ENCODE measurements at places on chromosomes 4 and X.

GRCh38 chr4:5021546-5021945, 2.3 kb upstream of the CYTL1 start:
- no peak for DNase-seq

DNA sequence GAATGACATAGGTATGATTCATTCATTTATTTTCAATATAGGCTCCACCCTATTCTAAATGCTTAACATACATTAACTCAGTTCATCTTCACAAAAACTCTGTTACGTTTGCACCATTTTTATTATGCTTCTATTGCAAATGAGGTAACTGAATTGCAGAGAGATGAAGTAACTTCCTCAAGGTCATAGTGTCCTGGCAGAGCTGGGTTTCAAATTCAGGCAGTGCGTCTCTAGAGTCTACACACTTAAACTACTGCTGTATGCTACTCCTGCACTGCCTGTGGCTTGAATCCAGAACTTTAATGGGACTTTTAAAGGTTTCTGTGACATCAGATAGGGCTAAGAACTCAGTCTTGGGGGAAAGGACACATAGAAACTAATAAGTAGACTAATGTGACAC, 413.4 kb downstream of the UBE2NL start:
- DNase-seq = no peak

- DNase-seq = no peak
Observed at GRCh38 chrX:103279624-103280023, 3.1 kb upstream of the TCEAL5 start.

DNA sequence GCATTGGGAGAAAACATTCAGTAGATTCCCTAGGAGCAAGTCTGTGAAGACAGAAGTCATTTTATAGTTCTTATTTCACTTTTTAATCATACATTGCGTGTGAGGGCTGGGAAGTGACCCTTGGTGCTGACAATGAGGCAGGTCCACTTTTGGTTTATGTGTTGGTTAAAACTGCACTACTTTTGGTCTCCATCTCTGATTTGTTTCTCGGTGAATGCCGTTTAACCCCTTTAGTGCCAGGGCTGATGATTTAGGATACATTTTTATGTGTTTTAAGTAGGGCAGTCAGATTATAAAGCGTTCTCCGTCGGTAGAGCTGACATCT, 110.4 kb downstream of the AFF1 start:
- no peak for DNase-seq

DNA sequence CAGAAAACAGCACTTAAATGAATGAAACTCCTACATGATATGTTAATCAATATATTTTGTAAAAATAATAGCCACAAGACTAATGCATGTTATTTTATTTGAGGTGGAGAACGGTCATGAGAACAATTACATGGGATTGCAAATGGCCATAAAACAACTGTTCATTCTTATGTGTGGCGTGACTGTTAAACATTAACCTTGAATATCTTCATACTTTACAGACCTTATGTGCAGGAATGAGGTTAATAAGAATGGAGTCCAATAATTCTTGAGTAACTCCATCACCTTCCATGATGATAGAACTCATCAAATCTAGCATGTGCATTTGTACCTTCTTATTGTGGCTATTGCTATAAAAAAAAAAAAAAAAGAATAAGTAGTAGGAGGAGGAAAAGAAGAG, 55.3 kb downstream of the PDS5A start:
- DNase-seq = no peak

- DNase-seq = no peak
Observed at GRCh38 chr4:98557194-98557892, 101.1 kb downstream of the TSPAN5 start.

GRCh38 chrX:111955901-111956300, 79.9 kb downstream of the TRPC5OS start:
- no peak for DNase-seq

DNA sequence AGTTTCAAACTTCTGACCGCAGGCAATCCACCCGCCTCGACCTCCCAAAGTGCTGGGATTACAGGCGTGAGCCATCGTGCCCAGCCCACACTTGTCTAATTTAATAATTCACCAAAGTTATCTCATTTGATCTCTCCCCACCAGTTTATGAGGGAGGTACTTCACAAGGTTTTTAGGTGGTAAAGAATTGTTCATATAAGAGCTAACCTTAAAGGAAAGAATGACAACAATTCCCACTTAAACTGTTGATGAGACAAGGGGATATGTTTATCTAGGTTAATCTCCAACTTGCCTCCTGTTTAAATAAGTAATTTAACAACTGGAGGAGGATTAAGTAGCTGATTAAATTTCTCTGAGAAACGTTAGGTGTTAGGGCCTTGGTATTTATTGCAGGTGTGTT, 117.6 kb upstream of the CBLL2 start:
- DNase-seq = no peak

- DNase-seq = no peak
Observed at GRCh38 chr4:178280362-178280761, 838.1 kb upstream of the AGA start.

DNA sequence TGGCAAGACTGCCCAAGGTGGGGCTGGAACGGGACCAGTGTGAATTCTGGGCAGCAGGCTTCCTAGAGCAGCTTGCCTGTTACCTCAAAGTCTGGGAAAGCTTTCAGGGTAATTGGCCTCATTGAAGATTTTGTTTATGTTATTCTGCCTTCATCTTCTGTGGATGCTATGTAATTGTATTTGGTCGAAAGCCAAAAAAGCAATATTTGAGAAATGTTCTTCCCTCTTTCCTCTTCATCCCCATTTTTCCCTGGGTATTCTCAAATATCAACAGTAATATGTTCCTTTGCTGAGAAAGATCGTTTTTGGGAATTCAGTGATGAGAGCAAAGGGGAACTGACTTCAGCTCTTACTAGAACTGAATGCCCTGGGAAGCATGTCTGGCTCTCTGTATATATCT, 12.9 kb downstream of the TMEM131L start:
- no peak for DNase-seq

DNA sequence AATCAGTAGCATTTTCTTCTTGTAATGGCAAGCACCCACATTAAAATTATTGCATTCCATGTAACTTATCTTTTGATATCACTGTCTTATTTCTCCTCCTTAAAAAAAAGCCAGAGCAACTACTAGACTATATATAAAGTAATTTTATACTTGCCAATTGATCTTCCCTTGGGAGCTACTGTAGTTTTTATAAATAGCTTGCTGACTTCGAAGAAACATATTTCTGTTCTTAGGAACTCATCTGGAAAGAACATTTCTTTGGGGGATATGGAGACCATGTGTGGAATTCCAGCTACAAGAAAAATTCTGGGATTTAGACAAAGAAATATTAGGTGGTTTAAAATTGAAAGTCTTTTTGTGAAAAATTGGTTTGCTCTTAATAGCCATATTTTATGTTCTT, 94.9 kb downstream of the BMPR1B start:
- DNase-seq = no peak

DNA sequence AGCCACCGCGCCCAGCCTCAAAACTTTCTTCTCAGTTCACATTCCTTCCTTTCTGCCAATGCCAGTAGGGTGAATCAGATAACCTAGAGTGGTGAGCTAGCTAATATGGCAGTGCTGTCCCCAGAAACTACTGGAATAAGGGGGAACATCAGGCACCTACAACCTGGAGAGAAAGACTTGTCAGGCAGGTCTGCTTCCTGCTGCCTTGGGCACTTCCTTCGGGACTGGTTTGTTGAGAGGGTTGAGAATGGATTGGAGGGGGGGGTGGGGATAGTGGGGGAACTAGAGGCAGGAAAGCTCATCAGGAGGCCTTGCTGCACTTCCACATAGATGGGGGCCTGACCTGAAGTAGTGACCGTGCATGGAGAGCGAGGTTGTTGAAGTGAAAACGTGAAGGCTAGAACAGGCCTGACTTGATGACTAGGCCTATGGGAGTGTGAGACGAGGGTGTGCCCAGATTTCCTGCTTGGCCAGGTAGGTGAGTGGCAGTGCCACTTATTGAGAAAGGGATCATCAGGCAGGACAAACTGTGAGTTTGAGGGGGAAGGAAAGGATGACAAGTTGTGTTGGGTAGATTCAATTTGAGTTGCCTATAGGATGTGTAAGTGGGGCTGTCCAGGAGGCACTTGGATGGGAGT, 33.4 kb downstream of the SLC25A5 start:
- no peak for DNase-seq

DNA sequence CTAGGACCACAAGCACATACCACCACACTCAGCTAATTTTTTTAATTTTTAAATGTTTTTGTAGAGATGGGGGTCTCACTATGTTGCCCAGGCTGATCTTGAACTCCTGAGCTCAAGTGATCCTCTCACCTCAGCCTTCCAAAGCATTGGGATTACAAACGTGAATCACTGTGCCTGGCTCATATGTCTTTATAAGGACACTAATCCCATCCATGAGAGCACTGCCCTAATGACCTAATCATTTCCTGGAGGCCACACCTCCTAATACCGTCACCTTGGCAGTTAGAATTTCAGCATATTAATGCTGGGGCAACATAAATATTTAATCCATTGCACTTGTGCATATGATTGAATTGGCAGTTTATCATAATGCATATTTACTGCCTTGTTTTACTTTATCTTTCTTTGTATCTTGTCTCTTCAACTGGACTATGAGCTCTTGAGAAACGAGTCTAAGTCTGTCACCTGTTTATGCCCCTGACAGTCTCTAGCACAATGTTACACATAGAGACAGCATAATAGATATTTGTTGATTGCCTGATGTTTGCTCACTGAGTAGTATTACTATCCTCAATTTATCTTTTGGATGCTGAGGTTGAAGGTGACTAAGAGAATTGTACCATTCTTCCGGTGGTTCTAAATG, 172.0 kb downstream of the AASDH start:
- no peak for DNase-seq

DNA sequence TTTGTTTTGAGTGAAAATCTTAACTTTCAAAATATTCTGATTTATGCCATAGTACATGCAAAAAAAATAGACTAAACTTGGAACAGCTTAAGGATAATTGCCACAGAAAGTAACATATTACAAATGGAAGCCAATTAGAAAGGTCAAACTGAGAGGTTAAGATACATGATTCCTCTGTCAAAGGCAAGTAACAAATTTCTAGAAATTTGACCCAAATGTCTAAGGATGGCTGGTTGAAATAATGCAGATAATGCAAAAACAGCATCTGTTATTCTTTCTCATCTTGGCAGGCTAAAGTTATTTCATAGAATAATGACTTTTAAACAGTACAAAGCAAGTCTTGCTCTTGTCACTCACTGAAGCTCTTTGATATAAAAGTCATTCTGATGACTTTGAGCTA, 10.5 kb downstream of the FGF5 start:
- no peak for DNase-seq

DNA sequence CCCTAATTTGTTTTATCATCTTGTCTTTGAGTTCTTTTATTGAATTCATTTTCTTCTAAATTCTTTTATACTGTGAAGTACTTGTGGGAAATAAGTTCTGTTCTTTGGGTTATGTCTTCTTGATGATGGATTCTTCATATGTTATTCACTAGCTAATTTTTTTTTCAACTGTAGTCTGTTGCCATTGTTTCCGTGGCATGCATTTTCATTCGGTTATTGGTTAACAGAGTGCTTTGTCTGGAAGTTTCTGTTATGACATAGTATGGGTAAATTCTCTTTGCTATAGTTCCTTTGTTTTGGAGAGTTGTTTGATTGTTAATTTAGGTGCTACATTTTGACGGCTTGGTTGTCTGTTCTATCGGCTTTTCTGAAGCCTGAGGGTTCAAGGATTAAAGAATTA, 184.9 kb upstream of the AADAT start:
- DNase-seq = no peak

GRCh38 chrX:10833299-10834169, 213.1 kb upstream of the MID1 start:
- DNase-seq = peak; percentile 15

GRCh38 chr4:139522457-139522856, 33.6 kb downstream of the SETD7 start:
- DNase-seq = no peak

- no peak for DNase-seq
Observed at GRCh38 chrX:154727871-154728270, 23.0 kb downstream of the GAB3 start.

GRCh38 chrX:68632491-68632890, 15.0 kb upstream of the STARD8 start:
- DNase-seq = no peak

- DNase-seq = no peak
Observed at GRCh38 chr4:22802876-22803275, 110.1 kb downstream of the GBA3 start.

DNA sequence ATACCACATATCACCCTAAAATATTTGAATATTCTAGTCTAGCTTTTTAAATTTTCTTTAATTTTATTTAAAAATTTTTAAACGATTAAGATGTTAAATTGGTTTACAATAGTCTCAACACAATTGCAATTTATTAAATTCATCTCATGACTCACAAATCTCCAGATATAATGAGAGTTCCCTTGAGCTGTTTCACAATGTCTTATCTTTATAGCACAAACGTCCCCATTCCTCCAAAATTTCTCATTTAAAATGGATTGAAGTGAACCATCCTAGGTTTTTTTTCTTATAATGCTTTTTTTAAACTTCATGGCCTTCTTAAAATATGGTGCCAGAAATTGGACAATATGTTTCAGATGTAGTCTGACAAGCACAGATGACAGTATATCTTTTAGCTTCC, 204.4 kb downstream of the GABRB1 start:
- DNase-seq = no peak

DNA sequence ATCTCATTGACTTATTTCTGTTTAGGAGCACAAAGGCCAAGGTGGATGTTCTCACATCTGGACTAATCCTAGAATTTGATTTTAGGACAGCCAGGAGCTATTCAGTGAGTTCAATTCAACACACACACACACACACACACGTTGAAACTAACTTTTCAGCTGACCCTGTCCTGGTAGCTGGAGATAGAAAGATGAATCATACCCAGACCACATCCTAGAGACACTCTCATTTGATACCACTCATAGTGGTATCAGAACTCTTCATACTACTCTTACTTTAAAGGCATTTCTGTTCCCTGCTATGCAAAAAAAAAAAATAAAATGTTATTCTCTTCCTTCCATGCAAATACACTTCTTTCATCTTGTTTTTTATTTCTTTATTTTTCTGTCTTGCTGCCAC, 36.7 kb downstream of the KLF8 start:
- no peak for DNase-seq

DNA sequence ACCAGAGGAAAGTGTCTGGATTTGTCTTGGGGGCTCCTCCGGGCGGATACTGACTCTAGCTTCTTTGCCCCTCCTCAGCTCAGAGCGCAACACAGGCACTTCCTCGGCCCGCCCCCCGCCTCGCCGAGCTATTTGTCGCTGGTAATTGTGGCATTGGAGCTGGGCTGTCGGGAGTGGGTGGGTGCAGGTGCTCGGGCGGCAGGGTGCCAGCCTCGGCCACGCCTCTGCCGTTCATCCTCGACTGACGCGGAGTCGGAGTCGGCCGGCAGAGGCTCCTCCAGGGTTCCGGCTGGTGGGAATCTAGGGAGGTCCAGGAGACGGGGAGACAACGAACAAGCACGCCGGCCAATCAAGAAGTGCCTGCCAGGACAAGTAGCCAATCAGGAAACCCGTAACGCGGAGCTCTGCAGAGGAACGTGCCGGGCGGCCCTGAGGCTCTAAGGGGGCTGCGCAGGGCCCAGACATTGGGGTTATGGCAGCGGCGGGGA, 3.9 kb upstream of the SYN1 start:
- no peak for DNase-seq

GRCh38 chr4:135338181-135338580, 1136.6 kb upstream of the PABPC4L start:
- DNase-seq = no peak

- no peak for DNase-seq
Observed at GRCh38 chr4:5379895-5380294, 328.5 kb downstream of the EVC2 start.

Data from HuH-7 (cell line).